ENCODE measurements at places on chromosomes 5 and 9.

GRCh38 chr5:169637085-169637548 is at the start of gene DOCK2:
Gene DOCK2 (plus strand): TSS chr5:169637275. CDS start chr5:169637327, 52 bp downstream.
- no peak for DNase-seq

- no peak for DNase-seq
Observed at GRCh38 chr5:90311401-90311800, 98.2 kb downstream of the CETN3 start.

DNA sequence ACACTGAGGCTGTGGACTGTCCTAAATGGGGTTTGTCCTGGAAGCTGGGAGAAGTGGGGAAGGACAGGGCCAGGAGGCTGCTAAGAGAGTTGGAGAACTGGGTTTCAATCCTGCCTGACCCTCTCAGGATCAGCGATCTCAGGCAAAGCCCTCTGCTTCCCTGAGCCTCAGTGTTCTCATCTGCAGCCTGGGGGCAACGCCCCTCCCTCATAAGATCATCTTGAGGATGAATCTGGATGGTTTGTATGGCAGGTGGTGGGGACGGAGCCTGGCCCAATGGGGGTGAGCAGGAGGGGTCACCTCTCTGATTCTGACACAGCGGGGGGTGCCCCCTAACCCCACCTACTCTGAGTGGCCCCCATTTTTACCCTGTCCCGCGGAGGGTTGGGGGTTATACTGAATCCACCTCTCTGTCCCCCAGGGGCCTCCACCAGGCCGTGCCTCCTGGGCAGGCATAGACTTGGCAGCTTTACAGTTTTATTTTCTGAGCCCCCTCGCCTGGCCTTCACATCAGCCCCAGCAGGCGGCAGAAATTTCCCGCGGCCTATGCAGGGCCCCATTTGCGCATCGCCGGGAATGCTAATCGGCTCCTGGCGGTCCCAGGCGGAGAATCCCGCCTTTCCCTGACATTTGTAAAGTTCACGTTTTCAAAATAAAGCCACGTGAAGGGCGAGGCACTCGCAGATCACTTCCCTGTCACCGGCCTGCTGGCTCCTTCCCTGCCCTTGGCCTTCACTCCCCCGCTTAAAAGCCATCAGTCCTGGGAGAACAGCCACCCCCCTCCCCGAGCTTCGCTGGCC is 17.8 kb upstream of the LAMC3 start:
- DNase-seq, result no peak

GRCh38 chr5:68268101-68268851 is 52.7 kb downstream of the PIK3R1 start:
- no peak for DNase-seq

DNA sequence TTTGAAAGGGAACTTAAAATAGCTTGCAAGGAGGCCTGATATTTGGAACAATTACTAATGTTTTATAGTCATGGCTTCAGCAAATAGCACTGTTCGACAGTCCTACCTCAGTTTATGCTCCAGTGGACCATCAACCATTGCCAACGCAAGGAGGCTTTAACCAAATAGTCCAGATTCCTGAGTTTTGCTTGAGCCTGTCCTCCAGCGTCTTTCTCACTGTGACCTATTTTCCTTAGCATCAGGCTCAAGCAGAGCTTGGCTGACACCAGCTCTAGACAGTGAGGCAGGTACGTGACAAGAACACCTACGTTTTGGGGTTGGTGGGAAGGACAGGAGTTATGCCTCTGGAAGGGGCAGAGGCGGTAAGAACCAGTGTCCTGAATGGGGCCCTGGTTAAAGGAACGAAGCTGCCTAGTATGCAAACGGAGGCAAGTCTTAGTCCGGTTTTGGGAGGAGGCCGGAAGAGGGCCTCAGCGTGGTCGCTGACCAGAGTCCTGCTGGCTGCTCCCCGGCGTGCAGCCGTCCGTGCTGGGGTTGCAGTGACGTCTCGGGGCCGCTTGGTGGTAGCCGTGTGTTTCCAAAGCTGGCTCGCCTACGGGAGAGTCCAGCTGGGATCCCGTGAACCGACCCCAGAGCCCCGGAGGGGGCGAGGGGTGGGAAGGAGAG is 998 bp upstream of the FGF18 start:
- DNase-seq, result peak; percentile 79

- no peak for DNase-seq
Observed at GRCh38 chr9:88274078-88274477, 114.2 kb upstream of the SPIN1 start.

DNA sequence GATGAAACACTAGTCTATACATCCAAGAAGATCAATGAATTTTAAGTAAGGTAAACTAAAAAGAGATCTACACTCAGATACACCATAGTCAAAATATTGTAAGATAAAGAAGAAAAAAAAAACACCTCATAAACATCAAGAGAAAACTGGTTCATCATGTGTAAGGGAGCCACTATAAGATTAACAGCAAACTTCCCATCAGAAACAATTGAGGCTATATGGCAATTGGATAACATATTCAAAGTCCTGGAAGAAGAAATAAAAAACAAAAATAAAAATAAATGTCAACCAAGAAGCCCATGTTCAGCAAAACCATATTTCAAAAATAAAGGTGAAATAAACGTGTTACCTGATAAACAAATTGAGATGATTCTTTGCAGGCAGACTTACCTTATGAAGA is 3.6 kb downstream of the OR13C8 start:
- no peak for DNase-seq
